NCI-H510A (cell line): ENCODE measurements at places on chromosomes 5 and 9.

DNA sequence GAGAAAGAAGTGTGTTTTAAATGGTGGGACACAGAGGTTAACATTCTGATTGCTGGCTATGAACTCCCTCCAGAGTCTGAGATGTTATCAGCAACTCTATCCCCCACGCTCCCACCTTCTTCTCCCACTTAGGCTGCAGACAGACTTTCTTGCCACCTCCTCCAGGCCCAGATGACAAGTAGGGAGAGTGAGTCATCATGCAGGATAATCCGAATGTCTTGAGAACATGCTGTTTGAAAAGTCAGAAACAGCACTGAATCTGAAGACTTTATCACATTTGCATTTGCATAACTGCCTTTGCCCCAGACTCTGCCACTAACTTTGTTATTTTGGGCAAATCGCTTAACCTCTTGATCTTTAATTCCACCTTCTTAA lies 139.8 kb downstream of the ESM1 start:
- DNase-seq = no peak

DNA sequence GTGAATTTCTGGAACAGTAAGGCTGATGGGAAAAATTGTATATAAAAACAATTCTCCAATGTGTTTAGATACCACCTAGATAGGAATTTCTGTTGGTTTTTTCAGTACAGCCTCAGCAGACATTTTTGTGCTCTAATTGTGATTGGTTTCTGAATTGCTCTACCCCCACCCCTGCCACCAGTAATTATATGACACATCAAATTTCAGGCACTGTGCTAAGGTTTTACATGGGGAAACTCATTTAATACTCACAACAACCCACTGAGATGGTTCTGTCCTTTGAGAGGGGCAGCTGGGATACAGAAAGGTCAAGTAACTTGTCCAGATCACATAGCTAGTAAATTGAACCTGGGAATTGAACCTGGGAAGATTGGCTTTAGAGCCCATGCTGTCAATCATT lies 288.0 kb downstream of the ARHGEF28 start:
- DNase-seq = no peak

GRCh38 chr5:103461243-103461642 lies 101.3 kb downstream of the NUDT12 start:
- no peak for DNase-seq

DNA sequence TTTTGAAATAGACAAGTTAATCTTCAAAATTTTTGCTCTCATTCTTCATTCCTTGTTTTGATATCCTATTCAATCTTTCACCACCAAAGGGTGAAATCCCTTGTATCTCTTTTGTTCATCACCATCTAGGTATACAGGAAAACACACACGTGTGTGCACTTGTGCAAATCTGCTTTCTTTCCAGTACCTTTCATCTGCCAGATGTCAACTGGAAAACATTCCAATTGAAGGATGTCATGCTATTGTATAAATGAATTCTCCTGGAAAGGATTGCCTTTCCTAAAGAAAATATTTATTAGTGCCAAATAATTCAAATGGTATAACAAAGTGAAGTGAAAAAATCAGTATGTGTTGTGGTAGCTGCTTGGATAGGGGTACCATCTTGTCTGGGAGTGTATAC lies 123.7 kb downstream of the RANBP17 start:
- DNase-seq = no peak

DNA sequence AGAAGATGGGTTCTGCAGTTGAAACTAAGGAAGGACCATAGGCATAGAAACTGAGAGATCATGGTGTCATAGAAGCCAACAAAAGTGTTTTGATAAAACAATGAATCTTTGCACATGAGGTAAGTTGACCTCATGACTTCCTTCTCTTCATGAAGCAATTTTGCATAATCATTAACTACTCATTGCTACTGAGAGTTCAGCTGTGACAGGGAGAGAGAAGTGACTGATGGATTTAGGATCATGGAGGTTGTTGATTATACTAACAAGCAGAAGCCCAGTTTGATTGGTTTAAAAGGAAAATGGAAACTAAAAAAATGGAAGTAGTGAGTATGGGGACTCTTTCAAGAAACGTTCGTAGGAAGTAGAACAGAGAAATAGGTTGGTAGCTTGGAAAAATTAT lies 51.2 kb downstream of the PARP8 start:
- DNase-seq = no peak

DNA sequence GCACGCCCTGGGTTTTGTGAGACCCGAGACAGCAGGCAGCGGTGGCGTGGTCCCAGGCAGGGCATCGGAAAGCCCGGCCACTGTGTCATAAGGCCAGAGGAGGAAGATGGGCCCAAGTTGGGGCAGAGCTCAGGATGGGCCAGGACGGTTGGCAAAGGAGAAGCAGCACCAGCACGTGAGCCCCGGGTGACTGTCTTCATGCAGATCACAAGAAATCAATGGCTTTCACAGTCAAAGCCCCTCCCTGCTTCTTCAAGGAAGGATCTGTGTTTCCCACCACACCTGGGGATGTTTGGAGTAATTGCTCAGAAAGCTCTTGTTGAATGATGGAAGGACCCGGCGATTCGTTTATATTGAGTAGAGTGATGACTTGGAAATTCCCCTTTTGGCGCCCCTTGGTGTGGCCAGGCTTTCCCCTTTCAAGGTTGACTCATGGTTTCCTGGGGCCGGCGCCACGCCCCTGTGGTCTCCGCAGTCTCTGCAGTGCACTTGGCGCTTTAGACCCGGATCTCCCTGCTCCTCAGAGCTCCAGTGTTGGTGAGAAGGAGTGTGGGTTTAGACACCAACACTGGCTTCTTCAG lies 52.1 kb downstream of the IL31RA start:
- no peak for DNase-seq

DNA sequence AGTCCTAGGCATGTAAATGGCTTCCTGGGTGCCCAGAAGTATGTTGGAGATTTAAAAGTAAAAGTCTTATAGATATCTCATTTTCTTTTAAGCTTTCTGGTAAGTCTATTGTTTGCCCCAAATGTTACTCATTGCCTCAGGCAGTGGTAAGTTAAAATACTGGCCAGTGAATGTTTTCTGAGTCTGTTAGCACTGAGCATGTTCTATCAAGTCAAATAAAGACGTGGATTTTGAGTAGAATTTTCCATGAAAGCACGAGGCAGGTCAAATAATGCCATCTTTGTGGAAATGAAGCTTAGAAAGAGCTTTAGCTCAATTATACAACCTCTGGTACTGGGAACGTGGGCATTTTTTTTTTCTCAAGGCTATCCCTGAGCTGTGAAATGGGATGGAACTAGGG lies 651.3 kb upstream of the ACO1 start:
- no peak for DNase-seq

DNA sequence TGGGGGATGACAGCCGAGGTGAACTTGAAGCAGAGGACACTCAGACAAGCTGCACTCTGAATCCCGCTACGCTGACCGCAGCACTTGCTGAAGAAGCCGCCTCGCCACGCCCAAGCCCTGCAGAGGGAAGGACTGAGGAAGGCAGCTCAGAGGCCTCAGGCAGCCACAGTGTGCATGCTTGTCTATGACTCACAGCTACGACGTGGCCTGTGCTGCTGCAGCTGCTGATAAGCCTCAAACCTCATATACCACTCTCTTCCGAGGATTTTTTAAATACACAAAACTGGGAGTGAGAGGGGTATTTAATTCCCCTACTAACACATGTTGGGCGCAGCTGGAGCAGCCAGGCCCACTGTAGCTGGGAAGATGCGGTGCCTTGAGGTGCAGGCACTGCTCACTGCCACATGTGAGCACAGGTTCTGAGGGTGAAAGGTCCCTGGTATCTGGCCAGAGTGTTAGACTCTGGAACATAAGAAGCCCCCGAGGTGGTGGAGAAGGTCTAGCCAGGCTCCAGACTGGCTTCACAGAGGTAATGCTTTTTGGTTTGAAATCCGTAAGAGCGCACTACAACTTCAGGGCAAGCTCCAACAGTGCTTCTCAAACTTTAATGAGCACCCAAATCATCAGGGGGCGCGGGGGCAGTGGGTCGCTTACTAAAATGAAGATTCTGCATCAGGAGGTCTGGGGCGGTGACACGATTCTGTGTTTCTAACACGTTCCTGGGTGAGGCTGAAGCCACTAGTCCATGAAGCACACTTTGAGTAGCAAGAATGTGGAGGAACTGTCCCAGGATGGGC lies 196.8 kb downstream of the AUH start:
- no peak for DNase-seq

GRCh38 chr5:35454011-35454525 lies 163.6 kb upstream of the SPEF2 start:
- DNase-seq = no peak

DNA sequence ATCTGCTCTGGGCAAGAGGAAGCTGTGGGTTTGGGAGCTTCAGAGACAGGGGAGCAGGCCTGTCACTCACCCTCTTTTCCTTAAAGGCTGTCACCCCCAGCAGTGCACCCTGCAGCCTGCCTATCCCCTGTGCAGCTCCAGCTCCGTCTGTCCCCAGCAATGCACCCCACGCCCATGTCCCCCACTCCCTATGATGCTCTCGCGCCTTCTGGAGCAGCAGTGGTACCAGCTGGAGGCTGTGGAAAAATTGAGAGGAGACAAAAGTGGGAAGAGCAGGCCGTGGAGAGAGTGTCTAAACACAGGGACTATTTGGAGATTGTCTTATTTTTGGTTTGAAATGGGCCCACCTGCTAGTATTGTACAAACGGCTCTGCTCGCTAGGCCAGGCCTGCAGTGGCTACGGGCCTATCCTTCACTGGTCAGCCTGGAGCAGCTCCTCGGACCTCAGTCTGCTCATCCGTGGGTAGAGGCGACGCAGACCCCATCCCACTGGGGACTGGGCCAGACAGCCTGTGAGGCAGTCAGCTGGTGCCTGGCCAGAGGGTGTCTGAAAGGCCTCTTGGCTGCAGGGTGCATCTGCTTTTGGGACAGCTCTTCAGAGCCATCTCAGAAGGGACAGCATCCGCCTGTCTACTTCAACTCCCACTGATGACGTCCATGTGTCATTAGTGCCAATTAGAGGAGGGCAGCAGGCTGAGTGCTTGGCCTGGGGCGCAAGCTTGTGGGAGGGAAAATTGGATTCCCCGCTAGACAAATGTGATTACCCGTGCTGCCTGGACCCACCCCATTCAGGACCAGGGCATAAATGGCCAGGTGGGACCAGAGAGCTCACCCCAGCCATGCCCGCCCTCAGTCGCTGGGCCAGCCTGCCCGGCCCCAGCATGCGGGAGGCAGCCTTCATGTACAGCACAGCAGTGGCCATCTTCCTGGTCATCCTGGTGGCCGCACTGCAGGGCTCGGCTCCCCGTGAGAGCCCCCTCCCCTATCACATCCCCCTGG lies at the start of gene DBH:
Gene DBH, plus strand, starts transcription at position 831 of the 999 bp plus-strand sequence. Its CDS starts 9 bp downstream, at position 840.
- no peak for DNase-seq

GRCh38 chr9:9914174-9914573 lies 698.6 kb downstream of the PTPRD start:
- no peak for DNase-seq

- no peak for DNase-seq
Observed at GRCh38 chr9:28961623-28962022, 1388.3 kb upstream of the C9orf72 start.

DNA sequence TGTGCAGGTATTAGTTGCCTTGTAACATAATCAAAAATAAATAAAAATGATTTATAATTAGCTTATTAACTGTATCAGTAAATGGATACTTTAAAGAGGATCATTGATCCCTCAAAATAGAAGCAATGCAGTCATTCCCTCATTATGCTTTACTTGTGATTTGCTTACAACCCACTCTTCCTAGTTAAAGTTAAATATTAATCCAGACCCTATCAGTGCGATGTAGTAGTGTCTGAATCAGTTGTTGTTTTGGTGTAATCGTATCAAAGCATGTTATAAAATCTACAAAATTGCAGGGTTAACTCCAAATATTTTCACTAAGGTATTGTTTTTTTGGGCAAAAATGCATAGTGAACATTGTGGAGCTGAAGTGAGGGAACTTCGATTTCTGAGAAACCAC lies 17.6 kb downstream of the TENT4A start:
- DNase-seq = no peak

- DNase-seq = no peak
Observed at GRCh38 chr5:121053055-121053985, 589.2 kb downstream of the PRR16 start.

DNA sequence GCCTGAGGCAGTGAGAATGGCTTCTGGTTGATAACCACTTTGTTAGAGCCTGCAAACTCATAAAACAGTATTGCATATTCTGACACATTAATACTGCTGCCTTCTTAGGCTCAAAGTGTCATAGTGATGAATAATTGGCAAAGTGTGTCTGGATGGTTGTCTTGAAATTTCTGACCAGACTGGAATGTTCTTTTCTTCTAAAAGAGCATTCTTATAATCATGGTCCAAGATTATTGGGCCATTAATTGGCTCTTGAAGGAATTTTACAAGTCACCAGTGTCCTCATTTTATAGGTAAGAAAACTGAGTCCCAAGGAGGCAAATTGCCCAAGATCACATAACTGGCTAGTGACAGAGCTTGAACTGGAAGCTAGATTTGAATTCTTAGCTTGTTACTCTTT lies 111.7 kb downstream of the PCSK1 start:
- no peak for DNase-seq
